ENCODE measurements at places on chromosomes 12 and 14. TPM values are rescaled to one million over a fixed set of nuclear protein-coding genes. Genes with fewer than 3 reads are reported as not detected.

SMCO2 gene
- not detected for total RNA-seq

SLC6A15 gene
- total RNA-seq = 0.43 TPM

SPPL3 gene
- 48.2 TPM for total RNA-seq

PLA2G1B gene
- 0.51 TPM for total RNA-seq

Data from activated CD4-positive, alpha-beta T cell treated with anti-CD3 and anti-CD28 coated beads for 36 hours (primary cell).